Karpas-422 (cell line): ENCODE measurements at places on chromosomes 11 and 22. TPM values are rescaled to one million over a fixed set of nuclear protein-coding genes. Genes with fewer than 3 reads are reported as not detected.

PRG2 gene
- not detected in 2 replicates for total RNA-seq

DNA sequence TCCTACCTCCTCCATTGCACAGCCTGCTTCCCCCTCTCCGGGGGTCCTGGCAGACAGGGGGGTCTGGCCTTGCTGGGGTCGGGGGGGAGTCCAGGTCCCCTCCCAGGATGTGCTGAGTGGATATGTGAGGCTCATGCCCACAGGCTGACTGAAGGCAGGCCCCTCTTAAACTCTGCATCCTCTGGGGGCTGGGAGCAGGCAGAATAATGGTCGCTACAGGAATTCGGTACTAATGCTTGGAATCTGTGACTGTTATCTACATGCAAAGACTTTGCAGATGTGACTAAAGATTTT lies 1.6 kb upstream of the SUN2 start:
- no peaks in the 10 kb centered on the region for H3K36me3 ChIP-seq
- no peaks in the 10 kb centered on the region for H3K27me3 ChIP-seq
- no peak overlapping the region for H3K4me3 ChIP-seq
- H3K4me1 ChIP-seq = peaks cover 28% of the 10 kb centered on the region

USP28 gene
- total RNA-seq = 17.4 and 45.6 TPM in 2 replicates

BTG4 gene
- total RNA-seq = not detected in 2 replicates

RBMXL2 gene
- 0.14 TPM in 1 of 2 replicates, not detected in the other for total RNA-seq
